Activated T-cell treated with anti-CD3 and anti-CD28 coated beads for 24 hours (primary cell): ENCODE measurements at places on chromosomes 2 and 18.

GRCh38 chr2:102637358-102637757 lies 18.0 kb downstream of the SLC9A2 start:
- DNase-seq = no peak

GRCh38 chr2:48530033-48530811 lies at the start of gene STON1:
Gene STON1 (plus strand): TSS chr2:48530154. CDS start chr2:48580634, 50,480 bp downstream.
- peak; percentile 3 for DNase-seq

- no peak for DNase-seq
Measured at GRCh38 chr2:229118336-229118735, 152.8 kb downstream of the PID1 start.

DNA sequence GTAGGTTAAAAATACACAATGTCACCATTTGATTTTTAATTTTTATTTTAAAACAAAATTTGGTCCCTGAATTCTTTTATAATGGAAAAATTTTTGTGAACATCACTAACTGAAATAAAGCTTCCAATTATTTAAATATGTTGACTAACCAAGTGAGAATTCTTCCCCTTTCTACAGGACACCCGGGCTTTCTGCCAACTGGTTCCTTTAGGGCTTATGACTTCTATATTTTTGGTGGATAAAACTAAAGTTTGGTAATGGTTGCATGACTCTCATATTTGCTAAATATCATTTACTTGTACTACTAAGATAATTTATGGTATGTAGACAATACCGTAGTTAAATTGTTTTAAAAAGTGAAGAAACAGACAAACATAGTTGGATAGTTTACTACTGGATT lies 291.0 kb upstream of the DOK6 start:
- DNase-seq = no peak

- no peak for DNase-seq
Measured at GRCh38 chr18:74994502-74995418, 214.2 kb downstream of the PTGR3 start.

- no peak for DNase-seq
Measured at GRCh38 chr2:16222326-16222725, 282.0 kb downstream of the MYCN start.

- DNase-seq = no peak
Measured at GRCh38 chr2:42976351-42976750, 184.0 kb upstream of the HAAO start.

DNA sequence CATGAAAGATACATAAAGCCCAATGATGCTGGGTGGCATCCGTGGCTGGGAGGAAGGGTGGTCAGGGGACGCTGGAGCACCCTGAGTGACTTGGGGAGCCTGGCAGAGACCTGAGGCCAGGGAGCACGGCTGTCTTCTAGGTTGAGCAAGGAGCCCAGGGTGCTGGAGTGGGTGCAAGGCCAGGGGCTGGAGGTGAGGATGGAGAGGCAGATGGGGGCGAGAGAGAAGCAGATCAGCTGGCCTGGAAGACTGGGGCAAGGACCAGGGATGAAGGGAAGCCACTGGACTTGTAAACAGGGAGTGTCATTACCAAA lies 52.2 kb downstream of the FAM178B start:
- DNase-seq = no peak

DNA sequence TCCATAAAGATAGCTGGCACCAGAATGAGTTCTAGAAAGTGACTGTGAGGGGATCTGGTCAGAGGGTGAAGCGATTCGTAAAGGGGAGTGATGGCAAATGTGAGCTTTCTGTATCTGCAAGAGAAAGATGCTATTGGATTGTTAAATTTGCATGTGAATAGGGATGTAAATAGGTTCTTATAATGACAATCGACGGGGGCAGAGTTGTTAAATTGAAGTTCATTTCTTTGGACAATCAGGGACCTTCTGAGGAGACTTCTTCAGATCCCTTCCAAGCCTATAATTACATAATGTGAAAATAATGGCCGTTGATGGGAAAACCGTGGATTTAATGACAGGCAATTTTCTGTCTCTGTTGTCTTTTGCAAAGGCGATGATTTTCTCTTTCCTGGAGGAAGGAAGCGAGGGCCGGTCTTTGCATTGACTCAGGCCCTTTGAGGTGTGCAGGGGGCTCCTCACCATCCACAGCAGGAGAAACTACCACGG lies 52.2 kb upstream of the TMEM18 start:
- no peak for DNase-seq

GRCh38 chr2:205683502-205684367 lies 1.4 kb downstream of the NRP2 start:
- DNase-seq = no peak

- DNase-seq = no peak
Measured at GRCh38 chr2:166485558-166486178, 8.4 kb downstream of the SCN7A start.

DNA sequence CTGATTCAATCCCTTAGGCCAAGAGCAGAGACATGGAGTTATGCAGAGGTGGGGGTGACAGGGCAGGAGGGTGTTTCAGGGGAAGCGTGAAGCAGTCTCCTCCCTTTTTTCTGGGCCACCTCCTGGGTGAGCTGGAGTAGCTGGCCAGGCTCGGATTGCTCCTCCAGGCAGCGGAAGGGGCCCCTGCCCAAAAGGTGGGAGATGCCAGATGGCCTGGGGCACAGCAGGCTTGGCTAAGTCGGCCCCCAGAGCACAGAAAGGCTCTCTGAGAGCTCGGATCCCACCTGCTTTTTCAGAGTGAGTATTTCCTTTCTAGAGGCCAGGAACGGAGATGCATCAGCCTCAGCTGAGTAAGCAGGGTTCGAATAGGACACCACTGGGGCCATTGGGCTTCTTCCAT lies 196.9 kb downstream of the ANKRD30B start:
- no peak for DNase-seq

- no peak for DNase-seq
Measured at GRCh38 chr2:68458981-68459380, 8.1 kb downstream of the FBXO48 start.

DNA sequence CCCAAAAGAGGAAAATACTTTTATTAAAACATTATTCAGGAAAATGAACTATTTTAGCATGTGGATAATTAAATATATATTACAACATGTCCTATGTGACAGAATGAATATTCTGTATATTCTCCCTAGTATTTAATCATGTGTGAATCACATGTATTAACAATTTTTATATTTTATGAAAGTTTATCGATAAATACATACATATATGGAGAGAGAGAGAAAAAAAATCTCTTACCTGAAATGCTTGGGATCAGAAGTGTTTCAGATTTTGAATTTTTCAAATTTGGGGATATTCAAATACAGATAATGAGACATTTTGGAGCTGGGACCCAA lies 228.6 kb upstream of the RBBP8 start:
- no peak for DNase-seq

DNA sequence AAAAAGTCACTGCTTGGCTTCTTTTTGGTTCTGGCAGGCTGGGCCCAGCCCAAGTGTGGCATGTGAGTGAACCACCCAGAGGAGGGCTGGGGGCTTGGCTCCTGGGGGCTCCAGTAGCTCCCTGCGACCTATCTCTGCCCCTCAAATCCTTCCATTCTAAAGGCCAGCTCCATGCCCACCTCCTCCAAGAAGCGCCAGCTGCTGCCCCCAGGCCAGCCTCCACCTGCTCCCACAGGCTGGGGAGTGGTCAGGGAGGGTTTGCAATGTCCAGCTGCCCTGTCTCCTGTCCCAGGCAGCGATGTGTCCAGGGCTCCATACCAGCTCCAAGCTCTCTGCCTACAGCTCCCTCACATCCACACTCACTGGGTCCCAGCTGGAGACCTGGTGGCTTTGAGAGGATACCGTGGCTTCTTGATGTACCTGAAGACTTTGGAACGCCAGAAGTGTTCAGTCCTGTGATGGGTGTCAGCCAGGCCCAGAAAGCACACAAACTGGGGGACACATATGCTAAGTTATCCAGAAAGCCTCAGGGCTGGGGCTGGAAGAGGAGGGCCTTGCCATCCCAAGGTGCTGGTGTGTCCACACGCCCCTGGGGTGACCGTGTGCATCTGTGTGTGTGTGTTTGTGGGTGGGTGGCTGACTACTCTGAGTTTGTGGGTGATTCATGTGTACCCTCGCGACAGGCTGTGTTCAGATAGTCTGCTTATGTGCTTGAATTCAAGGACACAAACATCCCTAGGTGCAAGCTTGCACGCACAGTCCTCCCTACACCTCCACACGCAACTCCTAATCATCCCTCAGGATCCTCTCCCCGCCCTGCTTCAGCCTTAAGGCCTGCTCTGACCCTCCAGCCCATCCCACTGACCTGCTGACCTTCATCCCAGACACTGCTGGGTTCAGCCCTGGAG lies 33.4 kb downstream of the ZFP36L2 start:
- DNase-seq = no peak

- no peak for DNase-seq
Measured at GRCh38 chr2:98935777-98936352, at the start of gene CRACDL. Gene CRACDL (minus strand): TSS chr2:98936225. CDS start chr2:98846800, 89,425 bp downstream.

DNA sequence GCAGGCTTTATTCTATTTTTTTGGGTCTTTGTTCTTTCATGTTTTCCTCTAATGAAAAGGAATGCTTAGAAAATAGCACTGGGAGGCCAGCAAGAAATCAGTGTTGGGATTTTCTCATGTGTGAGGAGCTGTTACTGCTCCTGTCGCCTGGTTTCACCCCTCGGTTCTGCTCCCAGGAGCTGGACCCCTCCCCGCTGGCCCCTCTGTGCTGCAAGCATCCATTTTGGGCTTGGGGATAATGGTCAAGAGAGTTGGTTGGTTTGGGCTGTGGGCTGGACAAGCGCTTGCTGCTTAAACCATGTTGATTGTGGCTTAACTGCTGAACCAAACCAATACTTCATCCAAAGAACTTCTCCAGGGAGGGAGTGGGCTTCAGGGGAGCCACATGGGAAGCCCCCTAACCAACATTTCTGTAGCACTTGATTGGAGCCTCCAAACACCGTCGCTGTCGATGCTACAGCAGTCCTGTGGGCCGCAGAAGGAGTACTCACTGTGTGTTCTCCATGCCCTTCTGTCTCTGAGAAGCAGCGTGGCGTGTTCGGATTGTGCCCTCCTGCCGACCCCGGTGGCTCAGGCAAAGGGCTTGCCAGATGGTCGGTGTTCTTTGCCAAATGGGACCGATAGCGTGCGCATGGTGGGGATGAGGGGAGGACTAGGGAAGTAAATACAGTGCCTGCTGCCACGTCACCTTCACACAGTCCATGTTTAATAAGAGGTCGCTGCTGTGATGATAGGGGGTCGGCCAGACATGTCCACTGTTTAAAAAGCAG lies 40.0 kb downstream of the AGAP1 start:
- no peak for DNase-seq

- DNase-seq = no peak
Measured at GRCh38 chr2:143608758-143609157, 479.5 kb downstream of the ARHGAP15 start.

GRCh38 chr2:235575431-235575830 lies 81.6 kb downstream of the AGAP1 start:
- DNase-seq = no peak

- DNase-seq = no peak
Measured at GRCh38 chr2:122960759-122961641, 1064.1 kb upstream of the CNTNAP5 start.

DNA sequence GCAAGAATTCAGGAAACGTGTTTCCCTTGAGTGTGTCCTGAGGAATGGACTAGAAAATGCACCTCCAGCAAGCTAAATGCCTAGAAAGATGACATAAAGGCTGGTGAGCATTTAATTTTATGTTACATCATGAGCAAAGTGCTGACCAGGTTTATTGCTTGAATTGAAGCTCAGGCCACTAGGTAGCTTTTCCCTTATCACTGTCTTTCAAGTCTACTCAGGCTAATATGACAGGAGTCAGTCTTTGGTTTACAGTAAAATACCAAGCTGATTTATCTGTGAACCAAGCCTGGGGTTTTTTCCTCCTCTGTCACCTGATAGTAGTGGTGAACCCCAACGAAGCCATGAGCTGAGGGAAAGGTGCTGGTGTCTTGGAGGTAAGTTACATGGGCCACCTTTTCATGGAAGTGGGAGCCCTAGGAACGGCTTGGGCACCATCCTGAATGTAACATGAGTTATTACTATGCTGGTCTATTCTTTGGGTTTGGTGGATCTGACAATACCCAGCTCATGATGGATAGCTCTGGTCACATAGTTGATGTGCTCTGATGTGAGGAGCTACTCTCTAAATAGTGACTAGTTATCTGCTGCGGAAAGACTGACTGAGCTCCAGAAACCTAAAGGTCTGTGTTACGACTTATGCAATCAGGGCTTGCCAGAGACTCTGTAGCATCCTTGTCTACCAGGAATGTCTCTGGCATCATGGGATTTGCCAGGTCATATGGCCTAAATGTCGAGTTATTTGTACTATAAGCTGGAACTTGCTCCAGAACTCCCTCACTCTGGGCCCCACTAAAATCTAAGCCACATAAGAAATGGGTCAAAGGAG lies 39.8 kb downstream of the NUP35 start:
- no peak for DNase-seq

- no peak for DNase-seq
Measured at GRCh38 chr18:10953672-10954071, 195.7 kb downstream of the PIEZO2 start.

DNA sequence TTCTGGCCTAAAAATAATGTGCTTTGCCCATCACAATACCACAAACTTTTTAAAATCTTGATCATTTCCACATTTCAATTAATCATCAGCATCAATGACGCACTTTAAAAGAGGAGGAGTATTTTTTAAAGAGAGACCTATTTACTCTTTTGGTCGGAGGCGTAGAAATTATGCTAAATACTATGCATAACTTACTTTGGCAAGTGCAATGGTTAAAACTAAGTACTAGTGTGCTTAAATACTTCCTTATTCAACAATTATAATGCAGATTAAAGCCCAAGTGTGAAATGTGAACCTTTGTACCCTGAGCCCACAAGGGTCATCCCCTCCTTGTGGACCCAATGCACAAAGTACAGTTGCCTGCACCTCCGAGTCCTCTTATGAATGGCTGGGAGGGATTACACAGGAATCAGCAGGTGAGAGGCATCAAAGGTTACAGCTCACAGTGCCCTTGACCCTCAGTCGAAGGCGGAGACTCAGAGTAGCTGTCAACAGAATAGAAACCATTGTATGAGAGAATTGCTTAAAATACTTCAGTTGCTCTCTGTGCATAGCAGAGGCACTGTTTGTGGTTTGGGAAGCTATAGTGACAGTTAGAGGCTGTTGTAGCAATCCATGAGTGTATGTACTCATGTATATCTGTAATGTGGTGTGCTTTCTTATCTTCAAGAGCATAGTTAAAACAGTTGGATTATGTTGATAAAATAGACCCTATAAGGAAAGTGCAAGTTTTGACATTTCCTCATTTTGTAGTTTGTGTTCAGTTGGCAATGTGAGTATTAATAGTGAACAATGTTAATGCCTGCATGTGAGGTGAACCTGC lies 151.7 kb upstream of the ITGA4 start:
- no peak for DNase-seq

GRCh38 chr2:102603904-102604303 lies 15.4 kb upstream of the SLC9A2 start:
- no peak for DNase-seq
